Naive thymus-derived CD4-positive, alpha-beta T cell (primary cell): ENCODE measurements at places on chromosomes 2 and 18.

DNA sequence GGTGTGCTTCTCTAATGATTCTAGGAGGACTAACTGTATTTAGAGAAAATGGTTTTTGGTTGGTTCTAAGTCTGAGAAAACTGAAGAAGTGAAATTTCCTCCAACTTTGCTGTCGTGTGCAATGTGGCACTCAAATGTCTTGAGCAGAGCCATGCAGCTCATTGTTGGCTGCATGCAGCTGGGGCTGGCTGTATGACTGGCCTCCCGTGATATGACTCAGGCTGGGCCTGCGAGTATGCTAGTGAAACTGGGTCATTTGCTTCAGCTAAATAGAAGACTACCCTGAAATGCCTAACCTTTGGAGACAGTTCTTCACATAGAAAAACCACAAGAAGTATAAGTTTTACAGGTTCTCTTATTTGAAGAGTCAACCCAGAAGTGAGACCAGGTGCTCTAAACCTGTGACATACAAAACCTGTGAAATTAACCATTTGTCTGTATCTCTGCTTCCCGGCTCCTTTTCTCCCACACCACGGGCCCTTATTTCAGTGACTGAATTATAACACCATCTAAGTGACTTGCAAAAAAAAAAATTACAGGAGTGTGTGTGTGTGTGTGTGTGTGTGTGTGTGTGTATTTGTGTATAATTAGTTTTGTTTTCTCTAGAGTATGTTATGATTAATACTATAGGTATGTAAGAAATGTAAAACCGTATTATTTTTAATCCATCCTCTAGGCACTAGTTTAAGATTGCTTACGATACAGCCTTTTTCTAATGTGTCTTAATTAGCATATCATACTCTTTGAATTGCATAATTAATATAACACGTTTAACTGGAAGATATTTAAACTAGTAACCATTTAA lies 15.9 kb downstream of the POLI start:
- H3K36me3 ChIP-seq = peaks cover 42% of the 10 kb centered on the region
- H3K4me1 ChIP-seq = no peaks in the 10 kb centered on the region
- no peak overlapping the region for H3K27ac ChIP-seq
- DNase-seq = no peak
- H3K4me3 ChIP-seq = no peak overlapping the region

- H3K27me3 ChIP-seq = no peaks in the 10 kb centered on the region
- no peak for DNase-seq
- H3K4me1 ChIP-seq = no peaks in the 10 kb centered on the region
- no peak overlapping the region for H3K4me3 ChIP-seq
These were observed 94.2 kb upstream of the EFEMP1 start for GRCh38 chr2:56017784-56018183.

DNA sequence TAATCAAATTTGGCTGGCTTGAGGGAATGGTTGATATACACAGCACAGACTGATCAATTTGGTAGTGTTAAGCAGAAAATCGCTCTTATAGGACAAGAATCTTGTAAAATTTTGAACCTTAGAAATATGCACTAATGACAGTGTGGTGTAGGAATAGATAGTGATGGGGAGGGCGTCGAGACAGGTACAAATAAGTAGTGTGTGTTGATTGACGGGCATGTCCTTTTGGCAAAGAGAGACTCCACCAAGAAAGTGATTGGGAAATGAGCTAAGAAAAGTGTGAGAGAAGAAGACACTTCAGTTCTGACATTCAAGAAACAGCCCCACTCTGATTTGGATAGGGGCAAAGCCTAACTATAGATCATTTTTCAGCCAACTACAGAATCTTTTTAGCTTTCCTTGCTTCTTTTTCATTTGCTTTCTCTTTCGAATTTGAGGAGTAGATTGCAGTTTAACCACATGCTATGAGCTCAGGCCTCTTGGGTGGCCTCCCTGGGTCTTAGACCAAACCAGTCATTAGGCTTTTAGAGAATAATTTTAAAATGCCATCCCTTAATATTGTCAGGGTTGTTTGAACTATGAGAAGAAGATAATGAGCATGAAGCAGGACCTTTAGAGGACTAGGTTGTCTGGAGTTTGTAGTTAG lies 127.1 kb downstream of the CERS6 start:
- H3K27me3 ChIP-seq = no peaks in the 10 kb centered on the region
- H3K36me3 ChIP-seq = no peaks in the 10 kb centered on the region
- peaks cover 26% of the 10 kb centered on the region for H3K4me1 ChIP-seq
- DNase-seq = no peak
- no peak overlapping the region for H3K27ac ChIP-seq

DNA sequence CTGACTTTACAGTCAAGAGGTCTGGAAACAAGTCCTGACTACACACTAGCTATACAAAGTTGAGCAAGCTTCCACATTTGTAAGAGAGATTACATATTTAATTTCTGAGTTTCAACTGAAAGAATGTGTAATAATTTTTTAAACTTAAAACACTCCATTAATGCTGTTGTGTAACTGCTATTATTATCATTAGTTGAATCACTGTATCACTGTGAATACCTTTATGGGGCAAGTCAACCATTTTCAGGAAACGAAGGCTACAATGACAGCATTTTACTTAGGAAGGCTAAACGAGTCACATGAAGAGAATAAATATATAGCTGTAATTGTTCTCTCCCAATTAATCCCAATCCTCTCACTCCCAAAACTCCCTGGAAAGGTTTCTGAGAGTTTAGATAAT lies 46.3 kb downstream of the TRIP12 start:
- no peak overlapping the region for H3K4me3 ChIP-seq
- no peaks in the 10 kb centered on the region for H3K27me3 ChIP-seq
- no peak overlapping the region for H3K27ac ChIP-seq
- no peaks in the 10 kb centered on the region for H3K36me3 ChIP-seq
- H3K4me1 ChIP-seq = peaks cover 4% of the 10 kb centered on the region

GRCh38 chr2:234951664-234952269 lies at the start of gene SH3BP4:
Gene SH3BP4, plus strand, starts transcription at chr2:234952017. Its CDS starts 82,986 bp downstream, at chr2:235035003.
- DNase-seq = no peak
- no peak within 1 kb of the TSS for H3K27ac ChIP-seq
- H3K4me1 ChIP-seq = no peaks in the 10 kb centered on the region
- no peaks in the 10 kb centered on the region for H3K36me3 ChIP-seq
- no peak within 1 kb of the TSS for H3K4me3 ChIP-seq
- no peaks in the 10 kb centered on the region for H3K27me3 ChIP-seq

DNA sequence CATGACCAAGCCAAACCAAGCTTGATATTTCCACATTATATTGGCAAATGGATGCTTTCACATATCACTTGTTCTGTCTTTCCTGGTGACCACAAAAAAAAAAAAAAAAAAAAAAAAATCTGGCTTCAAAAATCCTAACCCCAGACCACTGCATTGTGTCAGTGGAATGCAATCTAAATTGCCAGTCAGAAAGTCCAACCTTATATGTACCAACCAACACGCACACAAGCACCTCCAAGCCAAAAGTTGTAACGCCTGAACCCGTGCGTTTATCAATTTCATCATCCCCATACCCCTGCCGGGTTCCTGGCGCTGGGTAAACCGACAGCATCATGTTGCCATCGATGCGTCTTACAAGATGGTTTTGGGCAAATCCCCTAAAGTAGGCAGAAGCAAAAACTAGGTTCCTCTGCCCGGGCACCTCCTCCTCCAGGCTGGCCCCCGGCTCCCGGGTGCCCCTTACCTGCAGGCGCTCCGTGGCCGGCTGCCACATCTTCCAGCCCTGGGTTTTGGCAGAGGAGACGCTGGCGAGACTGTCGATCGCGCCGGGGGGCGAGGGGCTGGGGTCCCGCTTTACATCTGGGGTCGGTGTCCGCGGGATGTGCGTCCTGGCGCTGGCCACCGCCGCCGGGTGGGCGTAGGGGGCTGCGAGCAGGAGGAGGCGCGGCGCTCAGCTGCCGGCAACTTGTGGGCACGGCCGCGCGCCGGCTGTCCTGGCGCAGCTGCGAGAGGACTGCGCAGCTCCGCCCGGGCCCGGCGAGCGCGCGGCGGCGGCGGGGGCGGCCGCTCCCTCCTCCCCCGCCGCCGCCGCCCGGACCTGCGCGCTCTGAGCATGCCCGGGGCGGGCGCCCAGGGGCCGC lies at the start of gene PID1:
Gene PID1, minus strand, starts transcription at position 737 of the 860 bp plus-strand sequence. Its CDS starts 244 bp downstream, at position 493.
- DNase-seq = no peak
- no peaks in the 10 kb centered on the region for H3K4me1 ChIP-seq
- no peaks in the 10 kb centered on the region for H3K27me3 ChIP-seq

- H3K27me3 ChIP-seq = no peaks in the 10 kb centered on the region
- H3K27ac ChIP-seq = no peak overlapping the region
- no peaks in the 10 kb centered on the region for H3K36me3 ChIP-seq
These were observed 639 bp downstream of the MRO start for GRCh38 chr18:50819027-50819727.

DNA sequence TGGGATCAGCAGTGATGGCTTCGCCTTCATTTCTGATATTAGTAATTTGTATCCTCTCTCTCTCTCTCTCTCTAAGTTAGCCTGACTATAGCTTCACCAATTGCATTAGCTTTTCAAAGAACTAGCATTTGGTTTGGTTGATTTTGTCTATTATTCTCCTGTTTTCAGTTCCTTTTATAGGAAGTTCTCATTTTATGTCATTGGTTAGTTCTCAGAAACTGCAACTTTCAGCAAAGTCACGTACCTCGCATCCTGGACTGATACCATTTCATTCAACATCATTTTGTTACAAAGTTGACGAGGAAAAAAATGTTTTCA lies 450.8 kb downstream of the EIPR1 start:
- no peak overlapping the region for H3K4me3 ChIP-seq
- H3K27me3 ChIP-seq = no peaks in the 10 kb centered on the region
- DNase-seq = no peak
- no peaks in the 10 kb centered on the region for H3K4me1 ChIP-seq
- H3K27ac ChIP-seq = no peak overlapping the region

- H3K36me3 ChIP-seq = peaks cover 7% of the 10 kb centered on the region
- DNase-seq = no peak
- no peaks in the 10 kb centered on the region for H3K27me3 ChIP-seq
- no peak overlapping the region for H3K4me3 ChIP-seq
- no peak overlapping the region for H3K27ac ChIP-seq
- H3K4me1 ChIP-seq = peaks cover 15% of the 10 kb centered on the region
These were observed 18.5 kb downstream of the MBD2 start for GRCh38 chr18:54205959-54206358.

DNA sequence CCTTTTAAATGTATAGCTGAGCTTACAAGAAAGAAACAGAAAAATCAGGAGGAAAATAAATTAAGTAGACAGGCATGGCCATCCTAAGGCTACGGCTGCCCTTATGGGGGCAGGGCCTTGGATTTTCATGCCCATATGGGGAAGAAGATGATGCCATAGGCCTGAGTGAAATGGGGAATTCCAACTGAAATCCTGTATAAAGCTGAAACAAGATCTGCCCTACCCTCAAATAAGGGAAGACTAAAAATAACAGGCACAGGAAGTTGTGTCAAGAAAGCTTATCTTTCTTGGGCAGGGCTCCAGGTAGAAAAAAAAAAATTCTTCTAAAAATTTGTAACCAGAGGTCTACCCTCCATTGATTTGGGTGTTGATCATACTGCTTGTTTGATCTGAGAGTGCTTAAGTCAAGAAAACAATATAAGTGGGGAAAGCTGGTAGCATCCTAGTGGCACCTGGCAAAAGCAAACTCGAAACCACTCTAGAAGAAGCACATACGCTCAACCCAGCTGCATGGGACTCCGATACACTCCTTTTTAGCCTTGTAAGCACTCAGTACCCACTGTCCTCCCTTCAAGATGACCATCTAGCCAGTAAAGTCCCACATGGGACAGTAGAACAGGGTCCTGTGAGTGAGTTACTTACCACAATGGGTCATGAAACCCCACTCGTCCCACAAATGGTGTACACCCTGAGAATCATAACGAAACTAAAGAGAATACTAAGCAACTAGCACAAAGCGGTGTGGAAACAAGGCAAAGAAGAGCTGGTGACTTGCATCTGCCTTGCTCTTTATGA lies 22.3 kb downstream of the DNAH7 start:
- H3K36me3 ChIP-seq = no peaks in the 10 kb centered on the region
- H3K27me3 ChIP-seq = no peaks in the 10 kb centered on the region
- DNase-seq = no peak
- H3K4me1 ChIP-seq = no peaks in the 10 kb centered on the region

DNA sequence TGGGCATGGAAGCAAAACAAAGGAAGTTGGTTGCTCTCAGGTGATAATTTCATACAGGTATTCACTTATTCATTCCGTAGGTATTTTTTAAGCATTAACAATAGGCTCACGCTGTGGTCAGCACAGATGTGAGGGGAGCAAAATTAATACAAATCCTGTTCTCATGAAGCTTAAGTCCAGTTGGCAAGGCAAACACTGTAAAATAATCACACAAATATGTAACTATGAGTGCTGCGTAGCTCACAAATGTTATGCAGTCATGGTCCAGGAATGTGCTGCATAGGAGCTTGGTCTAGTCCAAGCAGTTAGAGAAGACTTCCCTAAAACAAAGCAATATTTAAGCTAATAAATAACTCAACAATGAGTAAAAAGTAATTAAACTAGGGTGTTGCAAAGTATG lies 23.9 kb downstream of the SP5 start:
- H3K36me3 ChIP-seq = no peaks in the 10 kb centered on the region
- DNase-seq = no peak
- H3K4me3 ChIP-seq = no peak overlapping the region
- no peaks in the 10 kb centered on the region for H3K4me1 ChIP-seq

DNA sequence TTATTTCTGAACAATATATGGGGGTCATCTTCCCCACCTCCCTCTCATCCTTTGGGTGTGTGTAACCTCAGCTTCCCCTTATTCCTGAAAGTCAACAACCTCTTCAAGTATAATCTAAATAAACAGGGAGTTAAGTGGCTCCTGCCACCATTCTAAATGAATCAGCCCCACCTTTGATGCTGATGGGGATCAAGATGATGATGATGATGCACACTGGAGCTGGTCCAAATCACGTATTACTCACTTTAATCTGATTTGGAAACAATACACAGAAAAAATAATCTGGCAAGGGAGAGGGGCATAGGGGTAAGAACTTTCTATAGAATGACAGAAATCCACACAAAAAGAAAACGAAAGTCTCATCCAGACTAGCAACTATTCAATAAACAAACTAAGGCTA lies 7.1 kb downstream of the ACVR1 start:
- H3K27ac ChIP-seq = no peak overlapping the region
- no peak for DNase-seq
- H3K4me1 ChIP-seq = peaks cover 3% of the 10 kb centered on the region
- no peak overlapping the region for H3K4me3 ChIP-seq

GRCh38 chr2:11042841-11043240 lies 112.4 kb upstream of the SLC66A3 start:
- no peak overlapping the region for H3K27ac ChIP-seq
- H3K27me3 ChIP-seq = no peaks in the 10 kb centered on the region
- H3K4me1 ChIP-seq = no peaks in the 10 kb centered on the region
- DNase-seq = no peak
- no peaks in the 10 kb centered on the region for H3K36me3 ChIP-seq
- H3K4me3 ChIP-seq = no peak overlapping the region

- peaks cover 4% of the 10 kb centered on the region for H3K36me3 ChIP-seq
- H3K27me3 ChIP-seq = no peaks in the 10 kb centered on the region
- H3K27ac ChIP-seq = peak overlapping the region; percentile 85
- peak overlapping the region; percentile 84 for H3K4me3 ChIP-seq
- DNase-seq = no peak
These were observed 411 bp downstream of the NARS1 start for GRCh38 chr18:57621246-57621604.
